ENCODE measurements at places on chromosomes 7 and 10.

- no peak for DNase-seq
Observed at GRCh38 chr10:101123085-101123814, 7.8 kb upstream of the TLX1 start.

- no peak for DNase-seq
Observed at GRCh38 chr10:6537770-6538169, 42.3 kb downstream of the PRKCQ start.

- no peak for DNase-seq
Observed at GRCh38 chr7:118214833-118215182, 9.7 kb upstream of the ANKRD7 start.

DNA sequence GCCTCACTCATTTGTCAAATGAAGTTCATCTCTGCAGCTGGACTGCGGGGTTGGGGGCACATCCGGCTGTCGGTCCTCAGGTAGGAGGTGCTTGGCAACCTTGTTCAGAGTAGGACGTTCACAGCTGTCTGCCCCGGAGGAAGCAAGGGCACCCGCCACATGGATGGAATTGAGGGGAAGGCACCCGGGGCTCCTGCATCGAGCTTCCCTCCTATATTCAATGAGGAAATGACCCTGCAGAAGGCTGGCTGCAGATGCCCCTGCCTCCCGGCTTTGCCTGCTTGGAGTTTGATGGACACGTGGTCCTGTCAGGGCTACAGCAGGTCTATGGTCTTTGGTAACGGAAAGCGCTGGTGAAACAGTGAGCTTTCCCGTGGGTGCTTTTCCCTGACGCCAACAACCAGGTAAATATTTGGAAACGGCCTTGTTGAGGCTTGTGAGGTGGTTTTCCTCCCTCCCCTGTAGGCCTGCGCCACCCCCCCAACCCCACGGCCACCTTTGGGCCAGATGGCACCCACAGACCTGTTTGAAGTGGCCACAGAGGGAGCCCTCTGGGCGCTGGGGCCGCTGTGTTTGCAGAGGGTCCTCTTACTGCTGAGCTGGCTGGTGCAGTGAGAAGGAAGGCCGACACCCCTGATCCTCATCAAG is 32.9 kb downstream of the HTRA1 start:
- no peak for DNase-seq
